Substantia nigra (tissue), 51 donors: ENCODE measurements at places on chromosomes 2 and 18.

DNA sequence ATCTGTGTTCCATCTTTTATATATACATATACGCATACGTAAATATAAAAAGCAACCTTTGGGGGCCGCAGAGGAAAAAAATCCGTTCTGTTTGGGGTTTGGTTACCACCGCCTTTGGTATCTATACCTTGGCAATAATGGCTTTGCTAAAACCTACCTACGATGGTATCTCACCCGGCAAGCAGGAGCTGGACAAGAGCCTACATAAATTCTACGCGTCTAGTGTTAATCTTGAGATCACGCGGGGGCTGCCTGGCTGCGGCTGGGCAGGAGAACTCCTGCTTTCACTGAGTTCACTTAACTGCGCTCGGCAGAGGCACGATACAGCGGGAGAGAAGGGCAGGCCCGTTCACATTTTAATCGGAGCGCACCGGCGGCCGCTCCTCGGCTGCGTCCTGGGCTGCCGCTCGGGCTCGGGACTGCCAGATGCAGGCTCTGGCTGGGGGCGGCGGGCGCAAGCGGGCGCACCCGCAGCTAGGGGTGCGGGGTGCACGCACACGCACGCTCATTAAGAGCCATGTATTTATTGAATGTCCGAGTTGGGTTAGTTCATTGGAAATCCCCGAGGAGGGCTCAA, 1.7 kb upstream of the POU3F3 start:
- DNase-seq = no peak

- no peak for DNase-seq
Observed at GRCh38 chr2:185785851-185786473, 47.4 kb downstream of the FSIP2 start.

DNA sequence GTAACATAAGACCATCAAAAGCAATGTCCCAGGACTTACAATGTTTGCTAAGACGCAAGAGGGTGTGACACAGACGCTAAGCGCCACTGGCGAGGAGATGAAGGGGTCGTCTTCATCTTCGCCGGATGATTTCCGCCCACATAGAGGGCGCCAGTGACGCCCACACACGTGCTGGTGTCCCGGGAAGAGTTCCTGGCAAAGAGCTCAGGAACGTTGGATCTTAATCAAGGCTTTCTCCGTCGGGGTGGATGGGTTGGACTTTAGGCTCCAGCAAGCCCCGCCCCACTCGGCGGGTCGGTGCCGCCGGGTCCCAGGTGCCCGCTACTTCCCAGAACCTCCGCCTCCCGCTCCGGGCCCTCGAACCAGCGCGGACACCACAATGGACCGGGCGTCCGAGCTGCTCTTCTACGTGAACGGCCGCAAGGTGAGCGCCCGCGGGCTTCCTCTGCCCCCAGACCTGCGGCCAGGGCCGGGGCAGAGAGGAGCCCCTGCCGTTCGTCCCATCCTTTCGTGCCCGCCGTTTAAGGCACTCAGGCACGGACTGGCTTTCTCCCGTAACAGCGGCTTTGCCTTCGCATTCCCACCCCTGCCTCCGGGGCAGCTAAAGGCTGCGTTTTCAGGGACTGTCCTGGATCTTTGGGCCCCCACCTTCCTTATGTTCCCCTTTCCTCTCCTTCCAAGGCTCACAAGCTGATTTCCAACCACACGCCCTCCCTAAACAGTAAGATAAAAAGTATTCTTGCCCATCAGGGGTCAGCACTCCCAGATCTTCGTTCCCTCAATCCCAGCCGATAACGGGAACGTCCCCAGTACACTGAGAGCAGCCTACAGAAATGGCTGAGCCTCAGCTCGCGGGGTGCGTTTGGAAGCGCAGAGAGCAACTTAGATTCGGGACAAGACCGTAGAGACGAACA, at the start of gene AOX1:
Gene AOX1 (plus strand): TSS at position 285 of the 914 bp plus-strand sequence. CDS start 95 bp downstream, at position 380.
- no peak for DNase-seq

GRCh38 chr2:74001781-74002504, 17.2 kb downstream of the TET3 start:
- DNase-seq = no peak

GRCh38 chr2:195813421-195813820, 156.4 kb downstream of the SLC39A10 start:
- no peak for DNase-seq
